ENCODE measurements at places on chromosomes 2 and 18.

DNA sequence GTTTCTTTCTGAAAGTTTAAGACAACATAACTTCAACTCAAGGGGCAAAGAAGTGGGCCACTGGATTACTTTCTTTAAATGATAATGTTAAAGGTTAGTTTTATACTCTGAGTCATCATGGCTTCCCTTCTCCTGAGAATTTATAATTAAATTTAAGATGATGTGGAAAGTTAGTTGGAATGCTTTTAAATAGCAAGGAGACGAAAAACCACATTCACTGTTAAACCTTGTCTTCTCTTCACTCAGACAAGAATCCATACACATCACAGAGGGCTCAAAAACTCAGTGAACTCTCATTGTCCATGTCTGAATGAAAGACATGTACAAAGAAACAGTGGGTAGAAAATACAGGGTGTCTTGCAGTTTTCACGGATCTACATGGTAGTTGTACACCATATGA is 65.6 kb downstream of the COL5A2 start:
- peak; percentile 59 for DNase-seq

DNA sequence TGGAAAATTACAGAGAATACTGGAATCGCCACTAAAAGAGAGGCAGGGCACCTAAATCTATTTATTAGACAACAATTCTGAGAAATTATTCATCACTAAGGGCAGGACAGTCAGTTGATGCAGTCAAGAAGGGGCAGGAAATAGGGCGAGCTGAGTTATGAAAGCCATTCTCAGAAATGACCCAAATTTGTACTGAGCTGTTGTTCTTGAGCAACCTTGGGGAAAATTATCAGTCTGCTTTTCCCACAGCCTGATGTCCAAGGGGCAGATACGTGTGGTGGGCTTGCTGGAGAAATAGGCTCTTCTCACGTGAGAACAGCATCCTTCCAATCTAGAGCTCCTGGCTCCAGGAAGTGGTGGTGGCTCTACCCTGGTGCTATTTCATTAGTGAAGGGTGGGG is 38.6 kb downstream of the STON1 start:
- peak; percentile 49 for DNase-seq

DNA sequence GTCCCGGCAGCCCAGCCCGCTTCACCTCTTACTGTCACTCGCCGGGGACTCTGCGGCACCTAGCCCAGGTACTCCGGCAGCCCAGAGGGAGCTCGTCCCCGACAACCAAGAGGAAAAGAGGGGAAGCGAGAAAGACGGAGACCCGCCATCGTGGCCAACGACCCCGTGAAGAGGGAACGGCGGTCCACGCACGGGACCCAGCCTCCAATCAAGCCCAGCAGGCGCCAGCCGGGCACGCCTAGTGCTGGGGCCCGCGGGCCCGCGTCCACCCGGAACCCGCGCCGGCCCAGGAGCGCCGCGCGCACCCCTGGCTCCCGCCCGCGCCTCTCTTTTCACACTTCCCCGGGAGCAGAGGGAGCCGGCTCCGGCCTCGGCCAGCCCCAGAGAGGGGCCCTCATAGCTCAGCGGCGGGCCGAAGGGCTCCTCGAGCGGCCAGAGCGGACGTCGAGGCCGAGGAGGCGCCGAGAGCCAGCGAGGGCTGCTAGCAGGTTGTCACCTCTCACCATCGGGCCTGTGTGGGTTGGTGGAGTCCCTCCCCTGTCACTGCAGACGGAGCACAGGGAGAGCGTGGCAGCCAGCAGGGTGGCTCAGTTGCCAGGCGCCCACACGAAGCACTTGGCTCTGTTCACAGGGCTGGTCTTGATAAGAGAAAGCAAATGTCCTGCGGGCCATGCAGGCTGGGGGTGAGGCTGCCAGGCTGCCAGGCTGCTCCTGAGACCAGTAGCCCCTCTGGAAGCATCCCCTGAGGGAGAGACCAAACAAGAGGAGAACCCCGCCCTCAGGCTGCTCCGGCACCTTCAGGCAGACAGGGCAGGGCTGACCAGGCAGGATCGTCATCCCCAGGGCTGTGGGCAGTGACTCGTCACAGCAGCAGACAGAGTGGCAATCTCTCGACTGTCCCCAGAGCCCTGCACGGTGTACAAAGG is 36.9 kb upstream of the KLF11 start:
- peak; percentile 60 for DNase-seq

- DNase-seq: no peak
Observed at GRCh38 chr2:162711832-162712540, 126.6 kb downstream of the KCNH7 start.

DNA sequence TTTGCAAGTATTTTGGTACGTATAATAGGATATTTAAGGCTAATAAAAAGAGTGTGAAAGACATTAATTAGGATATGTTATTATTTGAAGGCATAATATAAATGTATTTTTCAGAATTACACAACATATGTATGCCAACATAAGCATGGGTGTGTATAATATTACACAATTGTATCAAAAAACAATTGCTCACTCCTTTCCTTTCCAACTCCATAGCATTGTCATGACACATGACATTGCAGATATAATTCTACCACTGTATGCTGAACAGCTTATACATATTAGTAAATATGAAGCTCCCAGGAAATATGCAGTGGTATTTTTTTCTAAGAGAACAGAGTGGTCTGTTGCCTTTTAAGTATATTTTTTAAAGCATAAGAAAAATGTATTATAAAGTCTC is 593.1 kb downstream of the TMX3 start:
- peak; percentile 47 for DNase-seq

DNA sequence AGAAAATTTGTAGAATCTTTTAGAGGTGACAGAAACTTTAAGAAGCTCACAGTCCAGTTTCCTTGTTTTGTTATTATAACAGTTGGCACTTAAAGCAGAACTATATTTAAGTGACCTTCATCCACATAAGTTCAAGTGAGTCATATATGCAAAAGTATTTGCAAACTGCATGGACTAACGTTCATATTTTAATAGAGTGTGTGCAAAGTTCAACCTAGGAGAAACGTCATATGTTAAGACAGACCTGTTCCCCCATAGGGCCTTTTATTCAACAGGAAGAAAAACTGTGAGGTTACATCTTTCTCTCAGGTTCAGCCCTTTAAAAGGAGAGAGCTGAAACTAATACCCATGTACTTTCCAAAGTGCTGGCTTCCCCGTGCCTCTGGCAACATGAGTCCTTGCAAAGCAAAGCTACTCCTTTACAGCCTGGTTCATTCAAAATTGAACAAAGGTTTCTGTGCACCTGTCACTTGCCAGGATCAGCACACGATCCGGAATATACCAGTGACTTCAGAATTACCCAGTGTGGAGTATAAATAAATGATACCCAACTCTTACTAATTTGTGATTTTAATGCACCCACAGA is 280.0 kb upstream of the RAB12 start:
- peak; percentile 58 for DNase-seq

Data from GM23248 (cell line).